Neural crest cell (in vitro differentiated cells): ENCODE measurements at places on chromosomes 2 and 18. TPM values are rescaled to one million over a fixed set of nuclear protein-coding genes. Genes with fewer than 3 reads are reported as not detected.

DNA sequence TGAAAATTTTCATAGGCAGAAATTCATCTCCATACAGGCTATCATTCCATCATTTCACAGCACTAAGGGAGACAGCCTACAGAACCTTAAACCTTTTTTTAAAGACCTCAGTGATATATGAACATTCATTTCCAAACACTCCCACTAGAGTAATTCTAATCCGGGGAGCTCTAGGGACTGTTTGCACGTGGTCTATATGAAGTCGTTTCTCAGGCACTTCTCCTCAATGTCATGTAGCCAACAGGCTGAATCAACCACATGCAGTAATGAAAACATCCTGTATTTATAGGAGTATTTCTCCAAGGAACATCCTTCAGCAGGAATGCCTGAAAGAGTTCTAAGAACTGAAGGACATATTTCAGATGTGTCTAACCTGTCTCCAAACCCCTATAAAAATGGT is 97.3 kb upstream of the CREB1 start:
- no peaks in the 10 kb centered on the region for H3K36me3 ChIP-seq
- no peaks in the 10 kb centered on the region for H3K27me3 ChIP-seq
- H3K4me1 ChIP-seq = no peaks in the 10 kb centered on the region

DNA sequence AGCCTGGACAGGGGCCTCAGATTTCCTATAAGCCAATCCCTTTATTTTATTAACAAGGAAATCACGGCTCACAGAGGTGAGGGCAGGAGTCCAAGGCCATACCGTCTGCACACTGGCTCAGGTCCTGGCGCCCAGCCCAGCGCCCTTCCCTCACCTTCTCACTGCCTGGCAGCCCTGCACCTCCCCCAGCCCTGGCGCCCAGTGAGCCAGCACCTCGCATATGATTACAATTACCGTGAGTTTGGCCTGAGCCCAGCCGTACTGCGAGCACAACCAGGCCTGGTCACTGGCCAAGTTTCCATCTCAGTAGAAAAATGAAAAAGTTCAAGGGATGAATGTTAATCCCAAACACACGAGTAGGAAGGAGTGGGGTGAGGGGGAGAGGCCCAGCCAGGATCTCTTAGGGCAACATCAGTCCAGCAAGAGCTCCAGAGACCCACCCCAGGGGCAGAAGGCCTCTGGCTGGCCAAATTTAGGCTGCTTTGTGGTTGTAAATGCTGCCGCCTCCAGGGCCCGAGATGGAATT is 68.4 kb downstream of the MCFD2 start:
- no peak overlapping the region for H3K4me3 ChIP-seq
- H3K4me1 ChIP-seq = peaks cover 22% of the 10 kb centered on the region
- DNase-seq = no peak

IGFBP5 gene
- 140 TPM in 2 replicates for total RNA-seq

- H3K27ac ChIP-seq = no peak overlapping the region
- DNase-seq = no peak
- H3K4me1 ChIP-seq = no peaks in the 10 kb centered on the region
- no peak overlapping the region for H3K4me3 ChIP-seq
- no peaks in the 10 kb centered on the region for H3K36me3 ChIP-seq
Observed at GRCh38 chr2:127608061-127609030, 37.6 kb upstream of the GPR17 start.
